ENCODE measurements at places on chromosomes 16 and 17.

GRCh38 chr16:18841833-18842525, 40.6 kb upstream of the ARL6IP1 start:
- no peak for DNase-seq

DNA sequence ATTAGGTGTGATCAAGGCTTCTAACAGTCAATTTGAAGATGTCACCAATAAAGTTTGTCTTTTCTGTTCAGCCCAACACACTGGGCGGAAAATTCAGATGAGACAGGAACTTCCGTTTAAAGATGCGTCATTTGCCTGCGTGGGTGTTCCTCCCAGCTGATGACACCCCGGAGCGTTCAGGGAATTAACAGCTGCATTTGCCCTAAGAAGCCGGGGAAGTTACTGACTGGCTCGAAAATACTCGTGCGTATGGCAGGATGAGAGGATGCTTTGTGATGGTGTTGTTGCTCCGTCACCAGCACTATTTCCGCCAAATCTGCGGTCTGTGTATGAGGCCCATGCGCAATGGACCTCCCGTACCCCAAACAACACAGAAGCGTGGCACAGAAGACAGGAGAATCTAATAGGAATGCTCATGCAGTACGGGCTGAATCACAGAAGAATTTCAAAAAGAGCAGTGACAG, 11.9 kb upstream of the PVALEF start:
- no peak for DNase-seq

GRCh38 chr16:57619606-57620334, 8.7 kb upstream of the ADGRG1 start:
- no peak for DNase-seq

DNA sequence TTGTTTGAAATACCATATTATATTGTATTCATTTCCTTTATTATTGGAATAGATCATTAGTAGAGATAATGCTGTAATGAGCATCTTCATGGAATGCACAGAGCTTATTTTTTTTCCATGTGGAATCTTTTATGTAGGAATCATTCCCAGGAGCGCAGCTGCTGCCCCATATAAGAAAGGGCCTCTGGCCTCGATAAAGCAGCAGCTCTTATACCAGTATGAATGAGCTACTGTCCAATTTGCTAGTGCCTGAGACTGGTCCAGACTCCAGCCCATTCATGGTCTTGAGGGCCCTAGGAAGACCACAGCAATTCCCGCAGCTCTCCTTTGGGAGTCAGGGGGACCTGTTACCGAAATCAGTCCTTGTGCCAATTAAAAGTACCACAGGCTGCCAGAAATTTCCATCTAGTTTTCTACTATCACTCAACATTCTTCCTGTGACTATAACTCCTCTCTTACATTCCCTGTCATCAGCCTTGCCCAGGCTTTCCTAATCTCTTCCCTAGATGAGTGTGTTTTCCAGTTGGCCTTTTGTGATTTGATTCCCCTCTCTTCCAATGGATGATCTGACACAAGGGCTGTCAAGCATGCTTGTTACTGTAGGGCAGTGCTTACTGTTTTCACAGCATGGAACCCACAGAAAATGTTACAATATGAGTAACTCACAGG, 1.9 kb downstream of the ZNF843 start:
- DNase-seq, result no peak

DNA sequence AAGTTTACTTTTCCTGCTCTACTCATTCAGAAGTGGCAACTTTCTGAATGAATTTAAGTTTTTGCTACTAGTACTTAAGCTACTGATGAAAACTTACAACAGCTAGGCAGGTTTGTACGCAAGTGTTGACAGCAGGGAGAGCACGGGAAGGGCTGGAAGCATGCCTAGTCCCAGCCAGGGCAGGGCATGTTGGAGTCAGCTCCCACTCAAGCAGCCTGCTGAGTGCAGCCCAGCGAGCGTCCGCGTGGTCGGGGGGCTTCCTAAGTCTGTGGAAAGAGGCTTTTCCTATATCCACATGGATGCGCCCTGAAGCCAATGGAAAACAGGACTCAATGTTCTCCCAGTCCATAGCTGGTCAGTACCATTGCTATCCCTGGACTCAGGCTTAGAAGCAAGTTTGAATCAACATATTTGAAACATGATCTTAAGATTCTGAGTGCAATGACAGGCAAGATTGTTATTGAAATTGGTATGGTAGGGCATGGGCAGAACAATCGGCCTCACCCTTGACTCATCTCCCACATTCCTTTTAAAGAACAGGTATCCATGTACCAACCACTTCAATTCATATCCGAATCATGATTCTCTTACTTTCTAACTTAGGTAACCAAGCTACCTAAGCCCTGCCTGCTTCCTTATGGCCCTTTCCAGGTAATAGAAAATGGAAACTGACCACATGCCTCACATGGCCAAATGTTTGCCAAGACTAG, 22.5 kb downstream of the CYB5D2 start:
- DNase-seq, result no peak

GRCh38 chr16:73056448-73056847, 8.5 kb upstream of the ZFHX3 start:
- no peak for DNase-seq

- DNase-seq, result no peak
Measured at GRCh38 chr17:67022451-67022810, 21.9 kb upstream of the CACNG1 start.

DNA sequence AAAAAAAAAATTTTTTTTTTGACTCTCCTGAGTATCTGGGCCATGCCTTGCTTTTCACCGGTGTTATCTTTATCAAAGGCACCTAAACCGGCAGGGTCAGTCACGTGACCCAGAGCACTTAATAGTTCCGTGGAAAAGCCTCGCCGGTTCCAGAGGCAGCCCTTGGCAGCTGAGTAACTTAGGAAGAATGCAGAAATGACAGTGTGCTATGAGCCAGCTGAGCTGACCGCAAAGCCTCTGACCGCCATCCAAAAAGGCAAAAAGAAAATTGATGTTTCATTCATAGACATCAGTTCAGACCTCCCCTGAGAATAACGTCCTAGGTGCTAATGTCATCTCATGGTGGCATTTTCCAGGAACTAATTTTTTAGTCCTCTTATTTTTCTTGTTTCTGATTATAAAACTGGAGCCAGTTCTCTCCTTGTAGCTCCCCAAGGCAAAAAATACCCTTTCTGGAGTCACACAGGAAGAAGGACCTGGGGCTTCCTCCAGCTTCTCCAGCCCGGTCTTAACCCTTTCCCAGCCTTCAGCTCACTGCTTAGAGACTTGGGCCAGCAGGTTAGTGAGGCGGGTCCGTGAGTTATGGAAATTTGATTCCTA, 122.6 kb downstream of the SOCS1 start:
- peak; percentile 32 for DNase-seq

DNA sequence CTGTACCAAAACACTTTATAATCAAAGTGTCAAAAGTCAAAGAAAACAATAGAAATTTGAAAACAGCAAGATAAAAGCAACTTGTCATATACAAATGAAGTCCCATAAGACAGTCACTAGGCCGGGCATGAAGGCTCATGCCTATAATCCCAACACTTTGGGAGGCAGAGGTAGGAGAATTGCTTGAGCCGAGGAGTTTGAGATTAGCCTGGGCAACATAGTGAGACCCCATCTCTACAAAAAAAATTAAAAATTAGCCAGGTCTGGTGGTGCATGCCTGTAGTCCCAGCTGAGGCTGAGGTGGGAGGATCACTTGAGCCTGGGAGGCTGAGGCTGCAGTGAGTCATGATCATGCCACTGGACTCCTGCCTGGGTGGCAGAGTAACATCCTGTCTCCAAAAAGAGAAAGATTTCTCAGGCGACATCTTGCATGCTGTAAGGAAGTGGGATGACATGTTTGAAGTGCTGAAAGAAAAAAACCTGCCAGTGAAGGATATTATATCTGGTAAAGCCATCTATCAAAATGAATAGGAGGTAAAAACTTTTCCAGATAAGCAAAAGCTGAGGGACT, 98.7 kb upstream of the NACA2 start:
- DNase-seq, result no peak

DNA sequence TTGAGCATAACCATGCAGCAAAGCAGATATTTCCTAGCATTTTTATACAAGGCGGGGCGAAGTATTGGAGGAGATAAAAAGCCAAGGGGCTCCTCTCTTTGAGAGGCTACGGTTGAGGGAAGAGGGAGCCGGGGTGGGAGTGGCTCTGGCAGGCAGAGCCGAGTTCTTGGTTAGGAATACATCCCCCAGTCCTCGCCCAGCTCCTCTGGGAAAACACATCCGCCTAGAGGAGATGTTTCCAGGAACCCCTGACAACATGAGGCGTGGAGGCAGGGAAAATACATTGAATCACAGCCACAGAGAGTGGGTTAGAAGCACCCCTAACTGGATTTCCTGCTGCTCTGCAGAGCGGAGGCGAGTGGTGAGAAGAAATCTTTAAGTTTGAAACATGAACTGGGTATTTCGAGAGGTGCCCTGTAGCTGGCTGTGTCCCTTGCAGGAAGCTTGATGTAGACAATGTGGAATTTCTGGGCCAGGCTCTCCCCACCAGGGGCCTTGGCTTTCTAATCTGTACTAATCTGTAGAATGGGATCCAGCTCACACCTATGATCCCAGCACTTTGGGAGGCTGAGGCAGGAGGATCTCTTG, 27.3 kb downstream of the TTYH2 start:
- no peak for DNase-seq

DNA sequence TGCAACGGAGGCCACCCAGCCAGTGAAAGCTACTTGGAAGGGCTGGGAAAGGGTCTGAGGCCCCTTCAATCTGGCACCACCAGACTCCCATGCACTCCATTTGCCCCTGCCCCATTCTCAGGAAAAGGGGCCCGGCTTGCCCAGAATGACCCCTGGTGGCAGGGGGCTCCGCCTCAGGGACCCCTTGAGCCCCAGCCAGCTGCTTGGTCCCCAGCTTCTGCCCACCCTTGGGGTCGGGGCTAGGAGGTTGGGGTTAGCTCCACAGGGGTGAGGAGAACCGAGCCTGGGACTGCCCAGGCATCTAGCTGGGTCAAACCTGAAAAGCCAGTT, 1.3 kb downstream of the RHBDF1 start:
- no peak for DNase-seq

DNA sequence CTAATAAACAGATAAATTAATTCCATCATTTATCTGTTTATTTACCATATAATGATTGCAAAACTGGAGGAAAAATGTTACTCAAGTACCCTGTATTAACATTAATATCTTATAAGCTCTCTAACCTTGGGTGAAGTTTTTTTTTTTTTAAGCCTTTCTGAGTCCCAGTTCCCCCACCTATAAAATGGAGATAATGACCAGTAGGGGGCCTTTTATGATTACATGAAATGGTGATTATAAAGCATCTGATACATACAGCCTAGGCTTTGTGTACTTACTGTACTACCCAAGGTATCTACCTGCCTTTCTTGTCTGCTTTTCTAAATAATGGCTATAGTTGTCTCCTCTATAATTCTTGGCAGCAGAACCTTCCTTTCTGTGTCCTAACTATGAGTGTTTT, 22.6 kb downstream of the LRRC36 start:
- peak; percentile 71 for DNase-seq

- DNase-seq, result no peak
Measured at GRCh38 chr16:2858245-2859025, 465 bp upstream of the PRSS22 start.

DNA sequence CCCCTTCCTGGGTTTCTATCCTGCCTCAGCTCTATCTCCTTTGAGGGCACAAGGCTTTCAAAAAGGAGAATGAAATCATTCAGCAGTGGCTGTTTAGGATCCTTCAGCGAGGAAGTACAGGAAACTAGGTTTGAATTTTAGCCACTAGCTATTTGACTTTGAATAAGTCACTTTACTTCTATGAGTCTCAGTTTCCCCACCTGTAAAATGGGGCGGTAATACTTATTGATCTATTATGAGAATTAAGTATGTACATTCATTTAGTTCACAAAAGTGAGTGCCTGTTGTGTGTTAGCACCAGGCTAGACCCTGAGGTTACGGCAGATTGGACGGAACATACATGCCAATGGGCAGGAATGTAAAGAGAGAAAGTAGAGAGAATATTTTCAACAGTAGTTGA, 6.6 kb downstream of the CDH1 start:
- no peak for DNase-seq

DNA sequence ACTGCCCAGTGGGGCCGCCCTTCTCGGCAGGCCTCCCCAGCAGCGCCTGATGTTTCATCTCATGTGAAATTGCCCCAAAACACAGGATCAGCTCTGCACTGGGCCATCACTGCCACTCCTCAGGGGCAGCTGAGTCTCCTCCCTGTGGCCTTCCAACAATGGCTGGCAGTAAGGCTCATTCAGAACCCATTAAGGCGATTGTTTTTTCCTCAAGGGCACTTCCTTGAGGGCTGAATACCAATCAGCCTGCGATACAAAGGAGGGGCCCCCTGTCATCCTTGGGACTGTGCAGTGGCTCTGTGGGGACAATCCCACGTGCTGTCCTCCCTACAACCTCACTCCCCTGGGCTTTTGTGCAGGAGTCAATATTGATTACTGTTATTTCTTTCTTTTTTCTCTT, 47.5 kb downstream of the XYLT1 start:
- DNase-seq, result no peak

DNA sequence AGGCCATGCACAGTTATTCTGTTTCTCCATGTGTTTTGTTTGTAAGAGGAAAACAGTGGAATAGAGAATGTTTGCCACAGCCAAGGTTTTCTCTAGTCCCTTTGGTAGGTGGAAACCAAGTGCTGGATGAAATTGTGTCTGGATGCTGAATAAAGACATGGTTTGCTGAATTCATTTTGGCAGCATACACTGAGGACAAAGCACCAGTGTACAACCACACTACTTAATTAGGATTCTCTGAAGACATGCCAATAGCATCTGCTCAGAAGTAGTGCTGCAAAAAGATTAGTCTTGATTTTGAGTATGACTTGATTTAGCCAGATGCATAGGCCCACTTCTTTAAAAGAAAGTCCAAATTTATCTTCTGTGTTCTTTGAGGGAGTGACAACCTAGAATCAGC, 230.5 kb upstream of the CACNG5 start:
- no peak for DNase-seq
